ENCODE measurements at places on chromosomes 4 and X.
A peak's percentile ranks its signal among the peaks of the same experiment; 100 is the strongest.

- peak; percentile 1 for DNase-seq
Measured at GRCh38 chrX:25191403-25191802, 175.6 kb upstream of the ARX start.

DNA sequence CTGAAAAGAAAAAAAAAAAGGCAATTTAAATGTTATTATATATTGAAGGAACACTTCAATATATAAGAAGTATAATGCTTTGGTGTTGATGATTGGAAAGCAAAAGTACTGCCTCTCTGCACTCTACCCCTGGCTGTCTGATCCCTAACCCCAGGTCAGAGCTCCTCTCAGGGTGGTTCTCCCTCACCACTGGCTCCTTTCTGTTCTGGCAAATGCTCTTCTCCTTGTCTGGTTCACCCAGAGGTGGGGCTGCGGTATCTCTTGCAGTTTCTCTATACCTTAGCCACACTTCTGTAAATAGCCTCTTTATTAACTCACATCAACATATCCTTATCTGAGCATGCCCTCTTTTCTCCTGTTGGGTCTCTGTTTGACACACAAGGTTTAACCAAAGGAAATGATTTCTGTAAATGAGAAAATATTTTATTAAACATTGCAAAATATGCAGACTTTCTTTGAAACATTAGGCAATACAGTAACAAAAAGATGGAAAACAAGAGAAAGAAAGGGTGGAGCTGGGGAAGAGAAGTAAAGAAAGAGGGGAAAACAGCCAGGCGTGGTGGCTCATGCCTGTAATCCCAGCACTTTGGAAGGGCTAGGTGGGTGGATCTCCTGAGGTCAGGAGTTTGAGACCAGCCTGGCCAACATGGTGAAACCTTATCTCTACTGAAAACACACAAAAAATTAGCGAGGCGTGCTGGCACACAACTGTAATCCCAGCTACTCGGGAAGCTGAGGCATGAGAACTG, 45.7 kb downstream of the ING2 start:
- DNase-seq, result no peak

GRCh38 chr4:83285055-83285407, 433 bp upstream of the COQ2 start:
- no peak for DNase-seq

DNA sequence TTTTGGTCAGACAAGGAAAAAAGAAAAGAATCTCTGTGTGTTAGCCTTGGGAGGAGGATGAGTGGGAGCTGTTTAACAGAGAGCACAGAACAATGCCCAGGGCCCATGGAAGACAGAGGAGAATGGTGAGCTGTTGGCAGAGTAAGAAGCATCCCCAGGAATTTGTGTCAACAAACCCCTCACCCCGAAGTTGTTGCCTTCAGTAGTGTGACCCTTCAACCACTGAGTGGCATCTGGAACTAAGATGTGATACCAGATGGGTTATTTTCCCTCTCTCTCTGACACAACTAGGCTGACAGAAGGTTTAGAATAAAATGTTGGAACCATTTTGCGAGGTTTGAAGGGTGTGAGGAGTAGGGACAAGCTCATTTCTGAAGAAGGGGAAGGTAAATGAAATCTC, 25.1 kb downstream of the IGSF1 start:
- DNase-seq, result no peak

DNA sequence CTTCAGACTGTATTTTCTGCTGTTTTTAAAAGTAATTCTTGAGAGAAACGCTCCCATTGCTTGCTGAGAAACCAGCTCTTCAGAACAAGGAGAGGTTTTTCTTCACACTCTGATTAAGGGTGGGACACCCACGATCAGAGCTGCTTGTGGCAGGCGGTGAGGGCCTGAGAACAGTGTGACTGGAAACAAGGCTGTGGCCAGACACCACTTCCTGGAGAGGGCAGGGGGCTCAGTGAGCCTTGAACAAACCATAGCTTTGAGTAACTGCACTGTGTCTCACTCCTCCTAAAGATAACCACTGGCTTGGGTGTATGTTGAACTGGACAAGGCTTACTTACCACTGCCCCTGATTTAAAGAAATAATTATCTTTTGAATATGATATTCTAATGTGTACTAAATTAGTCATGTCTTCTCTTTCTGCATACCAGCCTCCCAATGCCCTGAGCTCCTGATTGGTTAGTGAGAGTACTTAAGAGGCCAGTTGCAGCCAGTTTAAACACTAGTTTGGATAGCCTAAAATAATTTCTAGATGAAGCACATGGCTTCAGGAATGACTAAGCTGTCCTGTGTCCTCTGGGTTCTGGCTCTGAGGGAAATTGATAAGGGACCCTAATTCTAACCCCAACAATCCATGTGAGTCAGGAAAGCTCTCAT, 3.7 kb upstream of the GPR82 start:
- no peak for DNase-seq

DNA sequence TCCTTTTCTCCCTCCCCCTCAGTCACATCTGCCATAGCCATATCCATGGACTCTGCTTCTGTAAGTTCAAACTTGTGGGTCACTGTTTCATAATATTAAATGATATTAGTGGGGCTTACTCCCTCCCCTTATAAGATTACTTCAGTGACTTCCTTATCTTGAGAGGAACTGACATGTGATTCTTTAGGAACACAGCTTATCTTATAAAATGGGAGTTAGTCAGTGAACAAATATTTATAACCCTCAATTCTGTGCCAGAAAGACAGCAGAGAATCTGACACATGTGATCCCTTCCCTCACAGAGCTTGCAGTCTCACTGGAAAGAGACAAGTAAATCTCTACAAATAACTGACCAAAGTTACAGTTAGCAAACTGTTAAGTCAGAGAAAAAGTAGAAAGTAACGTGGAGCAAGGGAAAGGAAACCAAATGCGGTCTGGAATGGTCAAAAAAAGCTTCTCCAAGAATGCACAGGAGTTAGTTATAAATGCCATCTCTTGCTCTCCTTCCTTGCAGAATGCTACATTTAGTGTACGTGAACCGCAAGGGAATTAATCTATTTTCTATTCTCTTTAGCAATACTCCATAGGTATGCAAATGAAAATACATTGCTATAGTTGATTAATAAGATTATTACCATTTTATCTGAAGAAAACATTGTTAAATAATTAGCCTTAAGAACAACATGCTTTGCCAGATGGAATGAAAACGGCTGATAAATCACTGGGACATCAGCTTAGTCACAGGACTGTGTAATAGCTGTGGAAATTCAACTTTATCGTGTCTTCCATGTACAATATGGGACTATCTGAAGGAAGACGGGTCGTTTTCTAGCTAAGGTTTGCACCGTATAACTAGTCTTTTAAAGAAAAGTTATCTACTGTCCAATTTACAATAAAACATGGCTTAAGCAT, 29.0 kb downstream of the SGMS2 start:
- DNase-seq, result no peak

DNA sequence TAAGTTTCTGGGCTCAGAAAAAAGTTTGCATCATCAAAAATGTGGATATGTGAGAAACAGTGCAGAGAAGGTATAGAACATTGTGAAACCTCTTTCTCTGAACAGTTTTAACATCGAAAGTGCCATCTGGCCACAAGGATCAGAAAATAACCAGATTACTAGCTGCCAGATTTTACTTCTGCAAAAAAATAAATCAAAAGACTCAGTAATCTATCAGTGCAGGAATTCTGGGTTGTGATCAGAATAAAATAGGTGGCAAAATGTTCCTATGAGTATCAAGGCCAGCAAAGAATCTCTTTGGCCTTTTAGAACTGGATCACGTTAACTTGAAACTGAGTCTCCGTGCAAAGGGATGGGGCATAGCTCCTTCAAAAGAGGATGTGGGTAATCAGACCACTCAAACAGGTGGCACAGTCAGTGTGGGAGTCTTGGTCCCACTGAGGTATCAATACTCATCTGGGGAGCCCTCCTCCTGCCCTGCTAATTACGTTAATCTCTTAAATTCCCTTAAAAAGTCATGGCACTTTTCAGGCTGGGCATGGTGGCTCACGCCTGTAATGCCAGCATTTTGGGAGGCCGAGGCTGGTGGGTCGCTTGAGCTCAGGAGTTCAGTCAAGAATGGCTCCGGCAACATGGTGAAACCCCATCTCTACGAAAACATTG, 26.7 kb upstream of the RBM47 start:
- no peak for DNase-seq

DNA sequence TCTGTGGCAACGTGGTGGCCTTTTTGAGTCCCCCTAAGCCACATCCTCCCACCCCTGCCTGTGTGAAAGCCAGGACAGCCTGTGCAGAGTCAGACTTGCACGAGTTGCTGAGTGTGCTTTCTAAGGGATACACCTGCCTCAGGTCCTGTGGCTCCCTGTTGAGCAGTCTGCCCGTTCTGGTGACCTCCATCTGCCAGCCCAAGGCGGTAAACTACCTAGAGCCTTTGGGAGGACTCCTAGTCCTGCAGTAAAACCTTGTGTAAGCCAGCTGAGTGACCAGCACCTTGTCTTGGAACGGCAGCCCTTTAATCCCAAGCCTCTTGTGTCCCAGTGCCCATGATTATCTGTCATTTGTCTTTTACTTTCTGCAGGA, 69.3 kb downstream of the NBDY start:
- no peak for DNase-seq

GRCh38 chr4:30929649-30930048, 209.5 kb downstream of the PCDH7 start:
- no peak for DNase-seq

- no peak for DNase-seq
Measured at GRCh38 chr4:151094290-151094751, 5.1 kb upstream of the RPS3A start.

DNA sequence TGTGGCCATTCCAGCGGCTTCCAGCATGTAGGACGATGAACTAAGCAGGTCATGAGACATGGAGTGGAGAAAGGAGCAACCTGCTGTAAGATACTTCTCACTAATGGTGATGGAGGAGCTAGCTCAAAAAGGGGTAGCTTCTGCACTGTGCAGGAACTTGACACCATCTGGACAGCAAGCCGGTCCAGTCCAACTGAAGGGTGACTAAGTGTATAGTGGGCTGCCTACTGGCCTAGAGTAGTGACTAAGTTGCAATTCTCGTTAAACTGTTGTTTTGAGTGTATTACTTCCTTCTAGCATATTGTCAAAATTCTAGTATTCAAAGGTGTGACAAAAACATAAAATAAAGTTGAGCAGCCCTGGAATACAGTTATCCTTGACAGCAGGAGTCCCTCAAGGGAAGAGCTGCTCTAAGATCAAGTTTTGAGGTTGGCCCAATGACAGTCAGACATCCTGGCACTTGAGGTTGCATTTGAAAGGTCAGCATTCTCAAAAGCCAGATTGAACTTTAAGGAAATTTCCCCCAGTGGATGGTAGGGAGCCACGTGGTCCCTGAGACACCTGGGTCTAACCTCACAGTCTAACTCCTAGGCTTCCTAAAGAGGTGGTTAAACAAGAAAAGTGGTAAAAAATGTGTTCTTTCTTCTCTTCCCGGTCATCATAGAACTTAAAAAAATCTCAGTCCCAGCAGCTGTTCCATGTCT, 8.0 kb downstream of the CETN2 start:
- no peak for DNase-seq

GRCh38 chrX:154649503-154650220, 3.7 kb downstream of the CTAG2 start:
- DNase-seq, result no peak

DNA sequence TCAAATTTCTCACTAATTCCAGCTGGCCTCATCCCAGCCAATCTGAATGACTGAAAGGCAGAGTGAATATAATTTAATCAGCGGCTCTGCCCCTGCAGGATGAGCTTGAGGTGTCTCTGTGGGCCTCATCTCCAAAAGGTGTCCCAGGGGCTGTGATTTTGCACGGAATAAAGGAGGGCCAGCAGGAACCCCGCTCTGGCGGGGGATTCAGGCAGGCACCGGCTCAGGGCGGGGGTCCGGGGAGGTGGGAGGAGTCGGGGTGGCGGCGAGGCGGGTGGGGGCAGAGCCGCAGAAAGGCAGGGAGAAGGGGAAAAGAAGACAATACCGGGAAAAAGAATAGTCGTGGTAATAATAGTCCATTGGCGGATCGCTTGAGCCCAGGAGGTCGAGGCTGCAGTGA, 16.0 kb upstream of the ERCC6L start:
- DNase-seq, result no peak

DNA sequence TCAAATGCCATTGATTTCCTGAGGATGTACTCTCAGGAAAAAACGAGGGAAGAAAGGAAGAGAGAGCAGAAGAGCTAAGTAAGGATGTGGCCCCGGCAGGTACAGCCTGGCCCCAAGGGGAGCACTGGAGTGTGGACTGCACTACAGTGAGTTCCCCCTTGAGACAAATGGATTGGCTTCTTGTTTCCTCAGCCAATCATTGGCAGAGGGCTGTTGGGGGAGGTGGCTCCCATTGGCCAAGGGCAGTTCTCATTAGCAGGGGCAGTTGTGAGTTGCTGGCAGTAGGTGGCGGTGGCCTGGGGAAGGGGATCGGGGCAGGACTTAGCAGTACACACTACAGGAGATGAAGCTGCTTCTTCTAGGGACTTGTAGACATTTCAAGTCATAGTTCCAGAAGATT, 24.1 kb upstream of the OCIAD2 start:
- no peak for DNase-seq
